Erythroblast (primary cell): ENCODE measurements at places on chromosomes 4 and X.

DNA sequence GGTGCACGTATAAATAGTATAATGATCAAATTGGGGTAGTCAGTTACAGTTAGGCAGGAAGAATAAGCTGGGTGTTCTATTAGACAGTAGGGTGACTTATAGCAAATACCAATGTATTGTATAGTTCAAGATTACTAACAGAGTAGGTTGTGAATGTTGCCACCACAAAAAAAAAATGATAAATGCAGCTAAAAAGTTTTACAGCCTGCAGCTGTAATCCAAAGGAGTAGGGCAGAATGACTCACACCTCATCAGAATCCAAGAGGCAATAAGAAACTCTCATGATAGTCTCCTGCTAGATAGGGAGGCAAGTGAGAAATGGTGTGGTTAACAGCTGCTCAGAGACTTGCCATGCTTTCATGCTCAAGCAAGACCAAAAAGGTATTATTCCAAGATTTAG is 19.6 kb upstream of the TCEAL4 start:
- no peak for DNase-seq

- peak; percentile 35 for DNase-seq
Observed at GRCh38 chr4:5018603-5019002, 655 bp downstream of the CYTL1 start.

DNA sequence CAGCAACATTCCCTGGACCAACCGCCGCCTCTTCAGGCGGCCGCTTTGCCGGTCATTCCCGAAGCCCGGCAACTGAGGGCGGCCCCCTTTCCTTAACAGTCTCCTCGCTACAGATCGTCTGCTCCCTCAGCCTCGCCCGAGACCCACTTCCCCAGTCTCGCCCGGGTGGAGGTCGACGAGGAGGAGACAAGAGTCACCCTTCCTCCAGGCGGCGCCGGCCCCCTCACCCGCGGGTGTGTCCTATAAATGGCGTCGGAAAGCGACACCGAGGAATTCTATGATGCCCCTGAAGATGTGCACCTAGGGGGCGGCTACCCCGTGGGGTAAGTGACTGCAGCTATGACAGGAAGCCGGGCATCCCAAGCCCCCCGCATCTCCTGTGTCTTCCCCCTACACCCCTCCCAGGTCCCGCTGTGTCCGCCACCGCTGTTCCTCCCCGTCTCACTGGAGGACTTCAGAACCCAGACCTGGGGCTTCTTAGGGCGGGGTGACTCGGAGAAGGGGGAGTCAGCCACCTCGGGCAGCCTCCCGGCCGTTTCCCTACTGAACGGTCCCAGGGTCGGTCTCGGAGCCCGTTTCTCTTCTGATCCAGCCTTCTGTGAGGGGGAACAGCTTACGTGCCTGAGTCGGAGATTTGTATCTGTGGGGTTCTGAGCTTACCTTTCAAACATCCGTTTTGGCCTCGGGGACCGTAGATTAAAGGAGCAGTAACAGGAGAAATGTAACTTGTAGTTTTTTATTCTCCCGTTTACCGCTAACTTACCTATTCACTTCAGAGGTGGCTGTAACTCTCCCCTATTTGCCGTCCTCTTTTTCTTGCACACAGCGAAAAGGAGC is 570 bp downstream of the WDR44 start:
- peak; percentile 79 for DNase-seq

- DNase-seq: no peak
Observed at GRCh38 chr4:108601106-108601505, 19.3 kb upstream of the RPL34 start.

DNA sequence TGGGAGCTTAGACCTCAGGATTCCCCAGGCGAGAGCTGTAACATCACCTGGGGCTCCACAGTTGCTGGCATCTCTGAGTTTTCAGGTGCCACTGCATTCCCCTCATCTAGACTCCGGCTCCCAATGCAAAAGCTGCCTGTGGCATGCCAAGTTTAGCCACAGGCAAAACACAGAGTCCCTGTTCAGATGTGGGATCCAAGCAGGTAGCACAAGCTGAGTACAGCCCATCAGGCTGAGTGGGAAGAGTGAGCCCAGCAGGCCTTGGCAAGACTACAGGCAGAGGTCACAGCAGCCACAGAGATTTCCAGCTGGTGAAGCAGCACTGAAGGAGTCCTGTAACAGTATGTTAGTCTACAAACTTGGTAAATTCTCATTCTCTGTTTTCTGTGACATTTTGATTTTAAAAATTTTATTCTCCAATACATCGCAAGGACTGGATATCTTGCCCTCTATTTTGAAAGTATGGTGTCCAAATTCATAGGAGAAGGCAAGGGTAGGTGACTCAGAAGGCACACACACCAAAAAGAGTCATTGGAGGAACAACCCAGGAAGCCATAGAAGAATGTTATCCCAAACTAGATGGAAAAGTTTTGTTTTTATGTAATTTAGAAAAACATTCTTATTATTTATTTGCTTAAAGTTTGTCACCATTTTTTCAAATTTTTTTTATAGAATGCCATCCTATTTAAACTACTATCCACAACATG is 13.6 kb upstream of the CXCL2 start:
- DNase-seq: no peak

- DNase-seq: no peak
Observed at GRCh38 chr4:149638073-149638472, 177.6 kb downstream of the IQCM start.

DNA sequence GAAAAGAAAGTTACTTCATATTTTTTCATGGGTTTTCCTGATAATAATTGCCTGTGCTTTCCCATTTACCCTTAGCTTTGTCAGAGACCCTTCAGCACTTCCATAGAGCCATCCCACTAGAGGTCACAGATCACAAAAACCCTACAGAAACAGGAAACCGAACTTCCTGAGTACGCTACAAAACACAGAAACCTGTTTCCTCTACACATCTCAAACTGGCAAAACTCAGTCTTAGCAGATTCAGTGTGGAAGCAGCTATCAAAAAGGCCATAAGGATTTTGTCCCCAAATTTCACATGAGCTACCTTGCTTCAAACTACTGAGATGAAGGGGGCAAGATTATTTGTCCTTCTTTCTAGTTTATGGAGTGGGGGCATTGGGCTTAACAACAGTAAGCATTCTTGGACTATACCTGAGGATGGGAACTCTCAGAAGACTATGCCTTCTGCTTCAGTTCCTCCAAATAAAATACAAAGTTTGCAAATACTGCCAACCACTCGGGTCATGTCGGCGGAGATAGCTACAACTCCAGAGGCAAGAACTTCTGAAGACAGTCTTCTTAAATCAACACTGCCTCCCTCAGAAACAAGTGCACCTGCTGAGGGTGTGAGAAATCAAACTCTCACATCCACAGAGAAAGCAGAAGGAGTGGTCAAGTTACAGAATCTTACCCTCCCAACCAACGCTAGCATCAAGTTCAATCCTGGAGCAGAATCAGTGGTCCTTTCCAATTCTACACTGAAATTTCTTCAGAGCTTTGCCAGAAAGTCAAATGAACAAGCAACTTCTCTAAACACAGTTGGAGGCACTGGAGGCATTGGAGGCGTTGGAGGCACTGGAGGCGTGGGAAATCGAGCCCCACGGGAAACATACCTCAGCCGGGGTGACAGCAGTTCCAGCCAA is at the start of gene MMRN1:
Gene MMRN1 (plus strand): TSS at position 206 of the 902 bp plus-strand sequence. CDS start 118 bp downstream, at position 324.
- peak; percentile 22 for DNase-seq

- DNase-seq: peak; percentile 3
Observed at GRCh38 chrX:11412715-11413623, 119.8 kb downstream of the AMELX start.

DNA sequence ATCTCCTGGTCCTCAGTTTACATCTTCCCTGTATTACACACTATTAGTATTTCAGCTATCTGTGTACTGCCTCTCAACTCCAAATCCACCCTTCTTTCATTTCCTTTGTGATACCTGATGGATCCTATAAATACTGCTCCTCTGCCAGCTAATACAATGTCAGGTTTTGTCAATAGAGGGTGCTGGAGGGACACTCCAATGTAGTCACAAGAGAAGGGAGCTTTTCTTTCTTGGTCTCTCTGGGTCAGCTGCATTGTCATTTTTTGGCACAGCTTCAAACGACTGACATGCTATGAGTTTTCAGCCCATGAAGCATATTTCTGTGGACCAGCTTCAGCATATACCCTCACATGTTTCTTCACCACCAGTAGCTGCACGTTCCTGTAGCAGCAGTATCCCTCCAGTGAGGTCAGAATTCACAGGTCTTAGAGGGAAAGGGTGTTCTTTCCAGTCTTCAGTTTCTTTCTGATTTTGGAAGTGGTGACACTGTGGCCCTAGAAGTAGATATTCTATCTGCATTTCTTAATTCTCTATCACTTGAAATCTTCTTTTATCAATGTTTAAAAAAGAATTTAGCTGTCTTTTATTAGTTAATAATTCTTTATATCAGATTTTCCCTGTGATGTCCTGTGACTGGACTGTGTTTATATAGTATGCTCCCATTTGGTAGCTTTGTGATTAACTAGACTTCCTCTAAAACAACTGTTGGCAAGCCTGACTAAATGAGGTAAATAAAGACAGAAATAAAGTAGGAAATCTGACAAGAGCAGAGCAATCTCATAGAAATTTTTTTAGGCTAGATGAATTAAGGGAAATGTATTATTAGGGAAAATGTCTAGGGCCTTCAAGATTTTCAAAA is 60.6 kb downstream of the GABRA2 start:
- DNase-seq: peak; percentile 29

- no peak for DNase-seq
Observed at GRCh38 chr4:55338486-55338885, 7.6 kb upstream of the SRD5A3 start.

DNA sequence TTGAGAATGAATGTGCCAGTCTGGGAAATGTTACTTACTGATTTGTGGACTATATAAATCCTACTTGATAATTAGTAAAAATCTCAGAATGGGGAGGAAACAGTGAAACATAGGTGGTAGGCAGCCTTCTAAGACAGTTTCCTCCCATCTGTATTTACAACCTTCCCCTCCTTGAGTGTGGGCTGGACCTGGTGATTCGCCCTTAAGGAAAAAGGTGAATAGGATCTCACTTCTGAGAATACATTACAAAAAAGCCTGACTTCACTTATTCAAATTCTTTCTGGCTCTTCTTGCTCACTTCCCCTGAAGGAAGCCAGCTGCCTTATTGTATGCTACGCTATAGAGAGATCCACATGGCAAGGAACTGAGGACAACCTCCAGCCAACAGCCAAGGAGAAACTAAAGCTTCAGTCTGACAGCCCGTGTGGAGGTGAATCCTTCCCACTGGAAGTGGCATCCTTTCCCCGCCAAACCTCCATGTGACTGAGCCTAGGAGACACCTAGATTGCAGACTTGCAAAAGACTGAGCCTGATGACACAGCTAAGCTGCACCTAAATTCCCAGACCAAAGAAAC is 585.0 kb downstream of the STPG2 start:
- no peak for DNase-seq

- no peak for DNase-seq
Observed at GRCh38 chr4:152283801-152284470, 252.0 kb downstream of the FBXW7 start.

DNA sequence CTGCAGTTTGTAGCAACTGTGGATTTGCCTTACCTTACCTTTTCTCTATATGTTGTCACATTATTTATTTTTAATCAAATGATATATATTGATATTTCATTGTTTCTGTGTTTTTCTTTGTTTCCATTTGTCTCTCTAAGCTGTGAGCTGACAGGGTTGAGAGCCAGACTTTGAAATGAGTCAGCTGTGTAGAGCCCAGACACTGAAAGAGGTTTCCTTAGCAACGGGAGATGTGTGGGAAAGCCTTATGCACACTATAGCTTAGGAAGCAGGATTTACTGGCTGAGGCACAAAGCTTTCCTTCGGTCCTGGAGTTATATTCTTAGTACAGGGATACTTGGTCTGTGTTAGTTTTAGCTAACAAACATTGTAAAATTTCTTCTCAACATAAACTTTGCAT is 192.2 kb downstream of the FGF13 start:
- no peak for DNase-seq

GRCh38 chrX:41616935-41617334 is 71.8 kb upstream of the GPR34 start:
- no peak for DNase-seq

DNA sequence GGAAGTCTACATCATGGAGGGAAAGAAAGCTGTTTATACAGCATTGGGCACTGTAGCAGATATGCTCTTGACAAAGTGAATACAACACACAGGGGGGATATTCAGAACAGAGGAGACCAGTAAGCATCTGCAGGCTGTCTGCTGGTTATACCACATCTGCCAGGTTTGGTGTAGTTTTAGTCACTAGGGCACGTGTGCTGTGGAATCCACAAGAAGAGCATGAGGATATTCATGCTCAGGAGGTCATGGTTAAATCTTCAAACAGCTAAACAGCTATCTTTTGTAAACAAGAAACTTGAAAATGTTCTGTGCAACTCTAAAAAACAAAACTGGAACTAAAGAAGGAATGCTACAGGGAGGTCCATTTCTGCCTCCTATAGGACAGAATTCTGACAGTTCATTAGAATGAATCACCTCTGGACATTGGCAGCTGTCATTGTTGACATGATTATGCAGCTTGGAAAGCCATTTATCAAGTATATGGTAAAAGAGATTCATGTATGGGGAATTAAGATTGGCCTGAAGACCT is 175.8 kb downstream of the RCHY1 start:
- no peak for DNase-seq

- DNase-seq: no peak
Observed at GRCh38 chr4:24598025-24598424, 13.7 kb upstream of the DHX15 start.

DNA sequence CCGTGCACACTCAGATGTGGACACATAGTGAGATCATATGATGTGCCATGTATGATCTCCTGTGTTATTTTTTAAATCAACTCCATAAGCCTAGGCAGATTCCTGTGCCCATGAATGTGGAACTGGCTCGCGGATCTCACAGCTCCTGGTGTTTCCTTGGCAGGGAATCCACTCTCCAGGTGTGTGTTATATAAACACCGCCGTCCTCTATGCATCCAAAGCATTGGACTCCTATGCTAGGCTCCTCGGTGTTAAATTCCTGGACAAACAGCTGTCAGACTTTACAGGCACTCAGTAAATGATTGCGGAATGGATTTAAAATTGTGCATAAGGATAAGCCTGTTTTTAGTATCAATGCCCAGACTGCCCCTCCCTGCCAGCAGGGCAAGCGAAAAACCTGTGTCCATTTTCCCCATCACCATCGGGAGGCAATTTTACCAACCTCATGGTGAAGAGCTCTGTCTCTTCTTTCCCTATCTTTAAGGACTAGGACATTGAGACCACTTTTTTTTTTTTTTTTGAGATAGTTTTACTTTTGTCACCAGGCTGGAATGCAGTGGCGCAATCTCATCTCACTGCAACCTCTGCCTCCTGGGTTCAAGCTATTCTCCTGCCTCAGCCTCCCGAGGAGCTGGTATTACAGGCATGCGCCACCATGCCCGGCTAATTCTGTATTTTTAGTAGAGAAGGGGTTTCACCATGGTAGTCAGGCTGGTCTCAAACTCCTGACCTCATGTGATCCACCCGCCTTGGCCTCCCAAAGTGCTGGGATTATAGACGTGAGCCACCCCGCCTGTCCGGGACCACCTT is 23.6 kb upstream of the GPR78 start:
- no peak for DNase-seq

GRCh38 chrX:39948582-39948981 is 149.2 kb downstream of the BCOR start:
- DNase-seq: no peak

GRCh38 chr4:2303686-2304320 is 41.9 kb upstream of the MXD4 start:
- no peak for DNase-seq
